ENCODE measurements at places on chromosomes 2 and 18.

DNA sequence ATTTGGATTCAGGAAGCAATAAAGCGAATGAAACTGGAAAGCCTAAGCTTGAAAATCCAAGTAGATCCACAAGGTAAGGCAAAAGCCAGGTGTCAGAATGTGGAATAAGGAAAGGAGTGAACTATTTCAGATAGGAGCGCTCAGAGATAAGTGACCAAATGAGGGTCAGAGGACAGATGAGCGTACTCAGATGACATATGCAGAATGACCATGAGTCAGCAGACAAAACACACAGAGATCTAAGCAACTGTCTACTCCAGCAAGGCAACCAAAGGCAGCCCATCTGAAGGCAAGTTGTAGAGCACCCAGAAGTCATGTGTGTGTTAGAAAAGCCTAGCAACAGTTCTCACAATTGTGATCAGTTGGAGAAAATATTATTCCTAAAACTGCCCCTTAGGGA, 548.4 kb upstream of the FSHR start:
- DNase-seq, result no peak

DNA sequence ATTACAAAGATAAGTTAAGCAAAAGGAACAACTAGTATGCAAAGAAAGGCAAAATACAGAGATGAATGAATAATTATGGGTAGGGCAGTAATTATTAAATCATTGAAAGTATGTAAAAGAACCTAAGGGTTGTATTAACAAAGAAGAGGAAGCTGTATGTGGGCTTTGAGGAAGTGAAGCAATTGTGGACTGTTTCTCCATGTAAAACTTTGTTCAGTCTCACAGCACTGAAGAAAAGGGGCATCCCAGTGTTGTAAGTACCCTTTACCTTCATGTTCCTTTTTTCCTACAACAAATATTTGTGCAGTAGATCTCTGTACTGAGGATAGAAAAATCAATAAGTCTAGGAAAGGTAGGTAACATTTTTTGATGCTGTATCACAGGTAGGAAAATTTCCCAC, 388.7 kb upstream of the NRP2 start:
- no peak for DNase-seq

DNA sequence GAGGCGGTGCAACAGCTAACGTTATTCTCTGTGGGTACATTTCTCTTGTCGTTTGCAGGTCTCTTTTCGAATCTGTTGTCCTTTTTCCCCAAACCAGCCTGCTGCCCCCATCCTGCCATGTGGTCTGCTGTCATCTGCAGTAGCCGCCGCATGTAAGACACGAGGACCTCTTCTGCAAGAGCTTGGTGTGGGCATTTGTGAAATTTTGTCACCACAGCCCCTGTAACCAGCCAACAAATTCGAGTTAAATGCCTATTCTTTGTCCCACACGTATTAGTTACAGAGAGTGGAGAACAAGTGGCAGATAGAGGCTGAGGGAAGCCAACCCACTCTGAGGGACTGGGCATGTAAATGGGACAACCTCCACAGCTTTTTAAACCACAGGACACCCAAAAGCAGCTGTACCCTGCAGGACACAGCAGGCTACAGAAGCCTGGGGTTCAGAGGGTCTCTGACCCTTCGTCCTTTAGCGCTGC, 35.0 kb downstream of the ITGA6 start:
- no peak for DNase-seq

DNA sequence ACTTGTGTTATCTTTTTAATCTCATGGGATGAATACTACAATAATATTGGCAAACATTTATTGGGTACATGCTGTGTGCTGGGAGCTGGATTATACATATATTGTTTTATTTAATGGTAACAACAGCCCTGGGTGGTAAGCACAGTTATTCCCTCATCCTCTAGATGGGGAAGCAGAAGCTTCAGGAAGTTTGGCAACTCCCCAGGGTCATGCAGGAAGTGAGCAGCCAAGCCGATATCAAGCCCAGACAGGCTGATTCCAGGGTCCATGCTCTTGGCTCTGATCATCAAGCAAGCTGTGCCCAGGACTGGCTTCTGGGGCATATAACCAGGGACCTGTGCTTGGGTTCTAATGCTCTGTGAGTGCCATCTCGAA, 155.8 kb downstream of the ZNF516 start:
- no peak for DNase-seq

DNA sequence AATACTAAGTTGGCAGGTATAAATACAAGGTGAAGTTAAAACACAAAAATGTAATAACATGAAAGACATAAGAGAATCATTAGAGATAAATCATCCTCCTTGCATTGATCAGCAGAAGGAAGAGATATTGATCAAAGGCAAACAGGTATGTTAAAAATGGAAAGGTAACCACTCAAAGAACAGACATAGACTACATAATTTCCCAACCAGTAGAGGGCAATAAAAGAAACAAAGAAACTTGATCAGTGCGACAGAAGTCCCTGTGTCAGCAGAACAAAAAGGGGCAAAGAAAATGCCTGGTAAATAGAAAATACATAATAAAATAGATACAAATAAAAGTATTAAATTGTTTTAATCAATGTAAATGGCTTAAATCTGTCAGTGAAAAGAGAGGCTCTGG, 53.6 kb downstream of the FAM228A start:
- no peak for DNase-seq

- DNase-seq, result no peak
Observed at GRCh38 chr2:229087267-229087666, 183.8 kb downstream of the PID1 start.

DNA sequence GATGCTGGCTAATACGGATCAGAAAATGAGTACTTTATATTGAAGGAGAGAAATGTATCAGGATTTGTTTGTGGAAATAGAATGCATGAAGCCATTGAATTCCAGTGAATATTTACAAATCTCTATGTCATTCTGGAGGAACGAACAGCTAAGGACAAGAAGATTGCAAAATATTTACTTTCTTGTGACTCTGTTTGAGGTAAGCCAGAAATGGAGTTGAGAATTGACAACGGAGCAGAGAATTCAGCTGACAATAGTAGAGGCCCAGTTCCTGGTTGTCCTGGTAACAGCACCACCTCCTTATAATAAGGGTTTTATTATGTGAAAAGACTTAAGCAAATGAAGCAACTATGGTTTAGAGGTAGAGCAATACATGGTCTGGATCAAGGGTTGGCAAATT, 349.2 kb downstream of the ADCYAP1 start:
- DNase-seq, result no peak

GRCh38 chr2:235391921-235392615, 101.8 kb upstream of the AGAP1 start:
- no peak for DNase-seq

GRCh38 chr2:31980674-31981356, 30.0 kb downstream of the MEMO1 start:
- DNase-seq, result peak; percentile 4

DNA sequence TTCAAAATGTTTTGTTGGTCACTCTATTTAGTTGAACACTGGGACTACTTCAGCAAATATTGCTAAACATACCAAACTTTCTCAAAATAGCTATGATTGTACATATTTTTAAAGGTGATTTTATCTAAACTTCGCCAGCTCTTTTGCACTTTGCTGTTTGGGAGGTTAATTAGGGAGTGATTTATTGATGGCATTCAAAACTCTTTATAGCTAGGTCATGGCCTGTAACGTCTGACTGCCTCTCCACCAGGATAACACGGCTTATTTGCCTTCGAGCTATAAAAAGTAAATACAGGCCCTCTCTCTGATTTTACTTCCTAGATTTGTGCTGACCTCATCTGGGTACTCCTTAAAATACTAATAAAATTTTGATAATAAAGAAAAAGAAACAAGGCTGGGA, 931.9 kb downstream of the DCDC2C start:
- DNase-seq, result no peak

GRCh38 chr2:232502911-232503808, 15.5 kb upstream of the ECEL1 start:
- DNase-seq, result peak; percentile 66

DNA sequence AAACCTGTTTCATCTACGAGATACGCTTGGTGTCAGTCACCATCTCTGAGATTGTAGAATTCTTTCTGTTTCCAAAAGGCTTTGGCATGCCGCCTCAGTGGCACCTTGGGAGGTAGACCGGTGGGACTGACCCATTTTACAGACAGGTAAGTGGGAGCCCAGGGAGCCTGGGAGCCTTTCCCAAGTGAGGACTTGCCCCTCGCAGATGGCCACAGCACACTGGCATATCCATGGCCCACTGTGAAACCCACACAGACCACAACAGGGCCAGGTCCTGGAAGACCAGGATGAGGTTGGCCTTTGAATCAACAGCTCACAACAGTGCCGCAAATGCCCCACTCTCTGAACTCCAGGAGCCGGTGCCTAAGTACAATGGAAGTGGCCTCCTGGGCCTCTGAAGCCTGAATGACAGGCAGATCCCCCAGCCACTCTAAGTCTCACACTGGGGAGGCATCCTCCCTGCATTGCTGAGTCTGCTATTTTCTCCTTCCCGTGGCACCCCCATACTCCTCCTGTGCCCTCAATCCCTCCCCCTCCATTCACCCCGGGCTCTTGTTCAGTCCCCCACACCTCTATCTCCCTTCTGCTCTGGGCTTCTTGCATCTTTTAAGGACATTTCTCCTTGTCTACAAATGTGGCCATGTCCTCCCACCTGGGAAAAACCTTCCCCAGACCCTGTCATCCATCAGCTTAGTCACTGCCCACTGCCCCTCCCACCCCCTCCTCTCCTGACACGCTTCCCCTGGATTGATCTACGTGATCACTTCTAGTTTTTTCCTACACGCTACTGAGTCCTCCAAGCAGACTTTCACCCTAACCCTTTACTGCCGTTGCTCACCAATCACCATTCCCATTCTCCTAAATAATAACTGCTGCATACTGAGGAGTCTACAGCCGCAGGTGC, 26.2 kb downstream of the CENPA start:
- no peak for DNase-seq

DNA sequence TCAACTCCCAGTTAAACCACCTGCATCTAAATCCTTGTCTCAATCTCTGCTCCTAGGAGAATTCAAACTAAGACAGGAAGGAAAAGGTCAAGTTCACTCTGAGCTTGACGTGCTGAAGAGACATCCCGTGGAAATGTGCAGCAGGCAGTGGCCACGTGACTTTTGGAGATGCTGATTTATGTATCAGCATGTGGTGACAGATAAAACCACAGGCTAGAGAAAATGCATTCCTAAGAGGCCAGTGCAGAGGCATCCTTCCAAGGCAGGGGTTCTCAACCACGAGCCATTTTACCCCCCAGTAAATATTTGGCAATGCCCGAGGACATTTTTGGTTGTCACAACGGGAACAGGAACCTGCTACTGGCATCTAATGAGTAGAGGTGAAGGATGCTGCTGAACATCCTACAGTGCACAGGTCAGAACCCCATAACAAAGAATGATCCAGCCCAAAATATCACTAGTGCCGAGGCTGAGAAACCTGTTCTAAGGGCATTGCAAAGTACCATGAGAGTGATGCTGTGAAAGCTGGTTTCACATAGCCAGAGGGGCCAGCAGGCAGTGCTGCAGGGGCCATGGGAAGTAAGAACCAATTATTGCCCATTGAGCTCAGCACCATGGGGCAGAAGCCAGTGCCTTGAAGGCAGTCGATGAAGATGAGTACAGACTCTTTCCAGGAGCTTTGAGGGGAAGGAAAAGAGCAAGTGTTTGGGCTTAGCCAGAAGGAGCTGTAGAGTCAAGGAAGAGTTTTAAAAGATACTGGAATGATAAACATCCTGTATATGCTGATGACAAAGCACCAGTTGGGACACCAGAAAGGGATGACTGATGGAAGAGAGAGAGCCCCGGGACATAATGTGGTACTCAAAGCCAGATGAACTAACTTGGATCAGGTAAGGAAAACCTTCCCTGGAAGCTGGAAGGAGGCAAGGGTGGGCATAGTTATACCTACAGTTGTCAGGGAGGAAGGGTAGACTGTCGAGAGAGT, 174.6 kb downstream of the HAUS1 start:
- DNase-seq, result no peak

DNA sequence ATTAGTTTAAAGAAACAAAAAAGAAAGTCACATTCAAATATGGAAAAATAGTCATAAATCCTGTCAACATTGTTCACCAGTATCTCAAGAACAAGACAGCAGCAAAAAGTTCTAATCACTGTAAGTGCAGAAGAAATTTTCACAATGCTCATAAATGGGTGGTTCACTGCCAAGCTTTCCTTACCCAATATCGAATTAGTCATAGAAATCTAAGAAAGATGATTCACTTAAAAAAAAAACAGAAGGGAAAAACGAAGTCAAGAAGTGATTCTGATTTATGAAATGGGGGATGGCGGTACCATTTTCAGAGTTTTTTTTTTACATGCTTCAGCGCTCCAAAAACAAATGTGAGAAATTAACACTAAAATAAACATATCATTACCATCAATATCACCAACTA, 156.7 kb downstream of the EXOC6B start:
- no peak for DNase-seq

DNA sequence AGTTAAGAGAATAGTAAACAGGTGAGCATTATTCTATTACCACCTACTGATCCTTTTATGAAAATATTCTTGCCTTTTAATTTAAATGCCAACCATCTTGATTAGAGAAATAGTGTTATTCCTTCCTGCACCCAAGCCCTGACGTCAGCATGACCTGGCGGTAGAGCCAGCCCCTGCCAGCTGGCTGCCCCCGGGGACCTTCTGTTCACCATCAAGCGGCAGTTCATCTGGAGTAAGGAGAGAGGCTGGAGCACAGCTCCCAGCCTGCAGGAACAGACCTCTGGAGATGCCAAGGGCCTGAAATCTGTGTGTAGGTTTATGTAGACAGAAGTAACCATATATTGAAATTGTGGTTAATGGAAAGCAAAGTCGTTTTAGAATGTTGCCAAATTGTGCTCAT, 171.8 kb downstream of the GBX2 start:
- no peak for DNase-seq

DNA sequence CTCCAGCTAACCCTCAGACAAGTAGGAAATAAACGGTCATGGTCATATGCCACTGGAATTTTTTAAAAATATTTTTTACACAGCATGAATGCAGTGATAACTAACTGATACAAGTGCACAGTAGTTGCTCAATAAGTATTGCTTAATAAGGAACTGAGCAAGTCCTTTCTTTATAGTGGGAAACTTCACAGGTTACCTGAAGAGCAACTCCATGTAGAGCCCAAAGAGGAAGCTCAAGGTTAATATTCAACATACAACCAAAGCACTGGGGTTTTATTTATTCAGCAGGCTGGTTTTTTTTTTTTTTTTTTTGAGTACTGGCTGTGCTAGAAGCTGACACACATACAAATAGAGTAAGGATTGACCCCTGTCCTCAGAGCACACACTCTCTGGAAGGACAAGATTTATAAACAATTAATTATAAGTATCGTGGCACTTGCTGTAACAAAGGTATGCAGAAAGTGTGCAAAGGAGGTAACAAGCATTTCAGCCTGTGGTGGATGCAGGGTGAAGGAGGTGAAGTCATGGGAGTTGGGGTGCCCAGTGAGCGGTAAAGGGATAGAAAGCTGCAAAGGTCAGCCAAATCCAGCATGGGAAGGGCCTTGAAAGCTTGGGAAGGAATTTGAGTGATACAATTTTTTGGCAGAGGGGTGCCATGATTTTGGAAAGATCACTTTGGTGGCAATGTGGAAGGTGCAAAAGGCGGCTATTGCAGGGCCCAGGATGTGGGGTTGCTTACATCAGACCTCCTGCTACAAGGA, 52.7 kb downstream of the ATOH8 start:
- DNase-seq, result no peak

- DNase-seq, result no peak
Observed at GRCh38 chr2:28341208-28341891, 51.3 kb upstream of the FOSL2 start.

GRCh38 chr2:1739322-1739957, 4.9 kb downstream of the PXDN start:
- DNase-seq, result no peak

Measured in naive thymus-derived CD8-positive, alpha-beta T cell (primary cell).